Stimulated activated CD8-positive, alpha-beta memory T cell treated with anti-CD3 and anti-CD28 coated beads, Interleukin-12 subunit alpha, Interleukin-12 subunit beta, amount 100 ng/mL, for 1 hour (primary cell): ENCODE measurements at places on chromosomes 2 and 18.

- no peak for DNase-seq
Observed at GRCh38 chr2:192030289-192030688, 164.4 kb downstream of the TMEFF2 start.

GRCh38 chr2:65435625-65436168 lies 3.3 kb upstream of the SPRED2 start:
- DNase-seq: no peak

- no peak for DNase-seq
Observed at GRCh38 chr2:137870682-137871081, 93.6 kb upstream of the HNMT start.

DNA sequence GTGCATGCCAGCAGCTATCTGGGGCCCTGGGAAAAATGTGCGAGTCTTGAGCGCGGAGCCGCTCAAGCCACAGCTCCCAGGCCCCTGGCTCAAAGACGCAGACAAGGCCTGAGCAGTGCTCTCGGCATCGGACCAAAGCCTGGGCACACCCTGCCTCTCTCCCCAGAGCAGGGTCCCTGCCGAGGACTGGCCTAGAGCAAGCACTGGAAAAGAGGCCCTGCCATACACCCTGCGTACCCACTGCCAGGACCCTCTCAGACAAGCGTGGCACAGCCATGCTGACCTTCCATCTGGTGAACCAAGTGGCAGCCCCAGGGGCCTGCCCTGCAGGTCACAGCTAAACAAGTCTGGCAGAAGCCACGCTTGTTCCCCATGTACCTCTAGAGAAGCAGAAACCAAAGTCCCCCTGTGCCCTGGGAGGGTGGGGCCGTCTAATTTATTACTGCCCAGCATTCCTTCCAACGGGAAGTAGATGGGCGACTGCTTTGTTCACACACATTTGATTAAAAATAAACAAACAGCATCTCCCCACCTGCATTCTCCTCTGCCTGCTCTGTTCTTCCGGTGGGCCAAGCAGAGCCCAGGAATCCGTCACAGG lies 14.0 kb downstream of the STK25 start:
- no peak for DNase-seq

DNA sequence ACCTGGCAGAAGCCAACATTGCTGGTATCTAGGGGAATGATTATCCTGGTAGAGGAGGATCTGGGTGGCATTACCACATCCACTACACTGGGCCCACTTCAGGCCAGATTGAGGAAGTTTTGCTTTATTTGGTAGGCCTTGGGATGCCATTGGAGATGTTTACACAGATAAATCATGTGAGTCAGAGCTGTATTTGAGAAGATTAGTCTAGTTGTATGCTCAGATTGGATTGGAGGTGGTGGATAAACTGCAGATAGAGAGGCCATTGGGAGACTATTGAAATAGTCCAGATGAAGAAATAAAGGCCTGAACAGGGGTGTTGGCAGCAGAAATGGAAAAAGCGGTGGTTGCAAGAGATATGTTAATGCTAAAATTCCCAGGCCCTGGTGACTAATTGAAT lies 81.5 kb downstream of the EFEMP1 start:
- DNase-seq: no peak

DNA sequence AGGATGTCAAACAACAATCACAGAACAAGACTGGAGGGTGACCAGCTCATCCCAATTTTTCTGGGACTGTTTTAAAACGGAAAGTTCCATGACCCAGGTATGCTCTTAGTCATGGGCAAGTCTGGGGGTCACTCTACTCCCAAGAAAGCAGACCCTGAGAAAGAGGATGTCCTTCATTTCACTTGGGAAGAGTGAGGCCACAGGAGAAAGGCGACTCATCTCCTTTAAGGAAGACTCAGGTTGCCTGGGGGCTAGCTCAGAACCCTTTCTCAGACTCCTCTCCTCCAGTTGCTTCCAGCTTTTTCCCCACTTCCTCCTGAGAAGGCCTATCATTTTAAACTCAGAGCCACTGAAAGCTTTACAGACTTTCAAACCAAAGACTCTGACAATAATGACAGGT lies 9.3 kb downstream of the RNF152 start:
- DNase-seq: no peak

- no peak for DNase-seq
Observed at GRCh38 chr2:179021258-179021657, 28.7 kb downstream of the CCDC141 start.

- no peak for DNase-seq
Observed at GRCh38 chr2:9167718-9168657, 38.6 kb upstream of the ASAP2 start.

DNA sequence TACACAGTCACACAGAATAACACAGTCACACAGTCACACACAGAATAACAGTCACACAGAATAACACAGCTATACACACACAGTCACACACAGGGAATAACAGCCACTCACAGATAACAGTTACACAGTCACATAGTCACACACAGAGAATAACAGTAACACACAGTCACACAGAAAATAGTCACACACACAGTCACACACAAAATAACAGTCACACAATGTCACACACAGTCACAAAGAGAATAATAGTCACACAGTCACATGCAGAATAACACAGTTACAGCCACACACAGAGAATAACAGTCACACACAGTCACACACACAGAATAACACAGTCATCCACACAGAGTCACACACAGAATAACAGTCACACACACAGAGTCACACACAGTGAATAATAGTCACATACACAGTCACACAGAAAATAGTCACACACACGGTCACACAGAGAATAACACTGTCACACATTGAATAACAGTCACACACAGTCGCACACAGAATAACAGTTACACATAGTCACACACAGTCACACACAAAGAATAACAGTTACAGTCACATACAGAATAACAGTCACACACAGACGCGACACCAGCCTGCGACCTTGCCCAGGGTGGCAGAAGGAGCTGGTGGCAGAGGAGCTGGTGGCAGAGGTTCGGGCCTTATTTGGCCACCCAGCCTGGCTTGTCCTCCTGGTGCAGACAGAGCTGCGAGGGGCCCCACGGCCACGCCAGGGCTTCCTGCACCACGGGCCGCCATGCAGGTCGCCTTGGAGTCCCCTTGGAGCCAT lies 51.3 kb downstream of the RAMP1 start:
- no peak for DNase-seq

- DNase-seq: no peak
Observed at GRCh38 chr2:64202206-64202845, 58.1 kb upstream of the PELI1 start.

- DNase-seq: no peak
Observed at GRCh38 chr2:133123393-133123792, 444.9 kb downstream of the NCKAP5 start.

DNA sequence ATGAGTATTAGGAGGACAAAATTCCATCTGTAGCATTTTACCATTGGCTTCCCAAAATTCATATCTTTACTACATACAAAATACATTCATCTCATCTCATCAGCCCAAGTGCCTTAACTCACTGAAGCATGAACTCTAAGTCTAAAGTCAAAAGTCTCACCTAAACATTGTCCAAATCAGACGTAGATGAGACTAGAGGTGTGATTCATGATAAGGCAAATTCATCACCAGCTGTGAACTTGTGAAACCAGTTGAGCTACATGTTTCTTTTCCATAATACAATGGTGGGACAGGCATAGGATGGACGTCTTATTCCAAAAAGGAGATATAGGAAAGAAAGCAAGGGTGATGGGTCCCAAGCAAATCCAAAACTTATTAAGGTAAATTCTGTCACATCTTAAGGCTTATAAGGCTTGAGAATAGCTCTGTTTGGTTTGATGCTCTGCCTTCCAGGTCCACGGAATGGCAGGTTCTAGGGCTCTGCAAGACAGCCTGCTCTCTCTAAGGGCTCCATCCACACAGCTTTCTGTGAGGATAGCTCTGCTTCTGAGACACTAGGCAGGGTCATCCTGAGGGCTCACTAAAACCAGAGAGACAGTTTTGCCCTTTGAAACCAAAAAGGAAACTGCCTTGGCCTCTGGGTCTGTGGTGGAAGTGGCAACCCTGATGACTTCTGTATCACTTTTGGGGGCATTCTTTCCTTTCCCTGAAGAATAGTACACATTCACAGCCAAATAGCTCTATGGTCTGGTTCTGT lies 9.6 kb downstream of the IFIH1 start:
- no peak for DNase-seq

- no peak for DNase-seq
Observed at GRCh38 chr2:105320651-105321215, 8.8 kb downstream of the TGFBRAP1 start.

DNA sequence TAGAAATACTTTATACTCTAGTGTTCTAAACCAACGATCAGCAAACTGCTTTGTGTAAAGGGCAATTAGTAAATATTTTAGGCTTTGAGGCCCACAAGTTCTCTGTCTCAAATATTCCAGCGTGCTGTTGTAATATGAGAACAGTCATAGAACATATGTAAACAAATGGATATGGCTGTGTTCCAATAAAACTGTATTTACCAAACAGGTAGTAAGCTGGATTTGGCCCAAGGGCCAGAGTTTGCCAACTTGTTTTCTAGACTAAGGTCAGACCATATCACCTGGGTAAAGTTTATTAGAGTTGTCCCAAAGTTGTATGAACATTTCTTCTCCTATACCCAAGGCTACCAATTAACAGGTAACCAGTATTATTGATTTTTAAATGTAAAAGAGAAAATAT lies 303.2 kb upstream of the MC4R start:
- no peak for DNase-seq

- DNase-seq: peak; percentile 6
Observed at GRCh38 chr2:7031547-7032245, 114.5 kb downstream of the RNF144A start.

DNA sequence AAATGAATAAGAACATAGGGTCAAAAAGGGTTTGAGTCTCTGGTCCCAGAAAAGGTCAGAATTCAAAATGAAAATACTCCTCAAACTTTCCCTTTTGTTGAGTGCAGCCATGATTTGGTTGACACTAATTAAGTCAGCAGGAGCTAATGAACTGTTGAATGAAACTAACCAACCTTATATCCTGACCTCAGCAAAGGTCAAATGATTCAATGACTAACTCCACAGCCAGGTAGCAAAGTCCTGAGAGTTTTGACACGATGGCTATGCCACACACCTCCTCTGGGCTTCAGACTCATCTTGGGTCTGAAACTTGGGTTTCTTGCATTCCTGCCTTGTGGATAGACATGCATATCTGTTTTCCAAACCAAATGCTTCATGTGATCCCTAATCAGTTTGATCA lies 172.3 kb downstream of the INO80D start:
- DNase-seq: no peak

DNA sequence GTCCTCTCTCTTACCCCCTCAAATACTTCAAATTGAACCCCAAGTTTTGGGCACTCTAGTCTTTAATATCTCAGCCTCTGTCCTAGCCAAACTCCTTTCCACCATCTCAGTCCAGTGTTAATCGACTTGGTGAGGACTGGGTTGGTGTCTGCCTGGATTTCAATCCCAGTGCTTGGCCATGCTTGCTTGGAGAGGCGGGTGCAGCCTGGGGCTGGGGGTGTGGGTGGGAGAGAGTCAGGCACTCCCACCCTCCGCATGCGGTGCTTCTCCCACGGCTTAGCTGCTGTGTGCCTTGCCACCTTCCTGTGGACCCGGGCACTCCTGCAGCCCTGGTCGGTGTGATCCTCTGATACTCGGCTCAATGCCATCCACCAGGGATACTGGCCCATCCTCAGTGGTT lies 220.8 kb upstream of the HDAC4 start:
- DNase-seq: no peak

DNA sequence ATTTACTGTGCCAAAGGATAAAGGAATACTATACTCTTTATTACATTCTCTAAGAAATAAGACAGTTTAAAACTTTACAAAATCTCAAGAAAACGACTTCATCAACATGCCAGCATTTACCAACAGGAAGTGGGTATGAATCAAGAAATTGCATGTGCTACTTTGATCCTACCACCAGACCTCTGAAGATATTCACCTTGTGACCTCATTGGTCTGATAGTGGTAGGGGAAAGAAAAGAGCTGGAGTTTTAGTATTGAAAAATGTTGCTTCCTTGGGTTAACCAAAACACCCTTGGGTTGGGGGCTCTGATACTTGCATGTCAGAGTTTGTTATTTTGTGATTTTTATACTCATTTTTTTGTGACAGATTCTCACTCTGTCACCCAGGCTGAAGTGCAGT lies 84.1 kb upstream of the LPIN2 start:
- no peak for DNase-seq
